Stomach (tissue), 19 donors: ENCODE measurements at places on chromosomes 4 and X.

DNA sequence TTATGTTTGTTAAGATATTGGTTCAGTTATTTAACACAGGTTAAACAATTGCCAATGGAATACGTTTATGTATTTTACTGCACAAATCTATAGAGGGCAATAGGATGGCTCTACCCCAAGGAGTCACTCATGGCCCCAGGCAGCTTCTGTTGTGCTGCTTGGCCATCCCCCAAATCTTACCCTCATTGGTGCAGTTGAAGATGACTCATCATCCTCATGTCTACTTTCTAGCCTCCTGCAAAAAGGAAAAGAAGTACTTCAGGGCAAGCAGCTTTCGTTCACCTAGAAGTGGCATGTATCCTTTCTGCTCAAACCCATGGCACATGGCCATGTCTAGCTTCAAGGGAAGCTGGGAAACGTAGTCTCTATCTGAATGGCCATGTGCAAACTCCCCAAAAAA lies 14.2 kb downstream of the PHOX2B start:
- DNase-seq: no peak

DNA sequence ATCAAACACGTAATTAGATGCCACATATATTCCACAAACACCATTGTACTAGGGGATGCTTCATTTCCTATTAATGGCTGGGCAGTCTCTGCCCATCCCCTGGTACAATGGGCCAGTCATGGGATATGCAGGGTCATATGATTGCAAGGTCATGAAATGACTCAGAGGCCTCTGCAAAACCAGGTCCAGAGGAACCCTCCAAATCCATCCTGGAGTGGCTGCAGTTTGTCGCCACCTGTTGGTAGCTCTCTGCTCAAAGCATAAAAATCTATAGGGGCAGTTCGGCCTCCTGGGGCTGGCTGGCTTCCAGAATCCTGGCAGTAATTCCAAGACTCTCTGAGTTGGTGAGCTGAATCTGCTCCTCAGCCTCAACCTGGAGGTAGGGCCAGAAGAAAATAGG lies 22.9 kb upstream of the PUDP start:
- DNase-seq: peak; percentile 32

DNA sequence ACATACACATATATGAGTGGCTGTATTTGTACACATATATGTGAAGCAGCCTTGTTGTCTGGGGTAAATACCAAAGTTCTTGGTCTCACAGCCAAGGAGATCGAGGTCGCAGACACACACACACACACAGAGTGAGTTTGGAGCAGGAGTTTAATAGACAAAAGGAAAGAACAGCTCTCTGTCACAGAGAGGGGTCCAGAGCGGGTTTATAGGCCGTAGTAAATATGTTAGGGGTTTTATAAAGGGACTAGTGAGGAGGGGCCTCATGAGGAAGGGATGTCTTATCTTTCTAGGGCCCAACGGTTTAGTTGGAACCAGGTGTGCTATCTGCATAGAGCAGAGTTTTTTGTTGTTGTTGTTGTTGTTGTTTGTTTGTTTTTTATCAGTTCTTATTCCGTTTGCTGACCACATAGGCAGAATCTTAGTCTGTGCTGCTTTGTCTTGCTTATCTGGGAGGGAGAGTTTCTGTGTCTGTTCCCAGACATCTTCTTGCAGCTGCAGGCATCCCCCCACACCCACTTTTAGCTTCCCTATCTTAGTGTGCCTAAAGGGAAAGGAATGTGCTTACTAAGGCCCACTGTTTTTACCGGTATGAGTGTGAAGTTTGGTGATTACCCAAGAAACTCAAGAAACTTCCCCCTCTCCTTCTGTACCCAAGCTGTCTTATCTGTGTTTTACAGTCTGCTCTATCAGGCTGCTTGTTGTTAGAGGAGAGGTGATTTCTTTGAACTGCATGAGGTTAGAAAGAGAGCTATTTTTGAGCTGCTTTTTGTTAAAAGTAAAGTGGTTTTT lies 91.9 kb downstream of the TENT5D start:
- DNase-seq: no peak

GRCh38 chr4:127829014-127829413 lies 46.9 kb downstream of the HSPA4L start:
- no peak for DNase-seq

DNA sequence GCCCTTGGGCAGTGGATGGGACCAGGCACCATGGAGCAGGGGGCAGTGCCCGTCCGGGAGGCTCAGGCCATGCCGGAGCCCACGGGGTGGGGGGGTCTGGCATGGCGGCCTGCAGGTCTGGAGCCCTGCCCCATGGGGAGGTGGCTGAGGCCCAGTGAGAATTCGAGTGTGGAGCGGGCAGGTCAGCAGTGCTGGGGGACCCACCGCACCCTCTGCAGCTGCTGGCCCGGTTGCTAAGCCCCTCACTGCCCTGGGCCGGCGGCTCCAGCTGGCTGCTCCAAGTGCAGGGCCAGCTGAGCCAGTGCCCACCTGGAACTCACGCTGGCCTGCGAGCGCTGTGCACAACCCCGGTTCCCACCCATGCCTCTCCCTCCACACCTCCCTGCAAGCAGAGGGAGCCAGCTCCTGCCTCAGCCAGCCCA lies 1157.9 kb upstream of the ADGRL3 start:
- no peak for DNase-seq

GRCh38 chr4:40648742-40649281 lies 19.1 kb upstream of the RBM47 start:
- no peak for DNase-seq

DNA sequence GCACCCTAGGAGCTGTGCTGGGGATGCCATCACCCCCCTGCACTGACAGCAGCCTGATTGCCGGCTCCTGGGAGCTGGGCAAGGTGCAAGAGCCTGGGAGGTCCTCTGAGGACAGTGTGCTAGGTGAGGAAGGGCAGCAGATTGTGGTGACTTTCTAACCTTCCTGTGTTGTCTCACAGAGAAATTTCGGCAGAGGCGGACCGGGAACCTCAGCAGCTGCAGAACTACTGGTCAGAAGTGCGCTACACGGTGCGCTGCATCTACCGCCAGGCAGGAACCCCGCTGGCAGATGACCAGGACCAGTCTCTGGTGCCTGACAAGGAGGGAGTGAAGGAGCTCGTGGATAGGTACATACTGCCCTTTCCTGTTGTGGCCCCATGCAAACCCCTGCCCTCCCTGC lies 89.8 kb downstream of the FAM193A start:
- no peak for DNase-seq

GRCh38 chrX:9927698-9928482 lies 39.3 kb upstream of the CLDN34 start:
- DNase-seq: peak; percentile 32

GRCh38 chr4:164997324-164997723 lies 19.9 kb upstream of the TRIM61 start:
- DNase-seq: no peak
